T follicular helper cell (primary cell): ENCODE measurements at places on chromosomes 7 and 10.

DNA sequence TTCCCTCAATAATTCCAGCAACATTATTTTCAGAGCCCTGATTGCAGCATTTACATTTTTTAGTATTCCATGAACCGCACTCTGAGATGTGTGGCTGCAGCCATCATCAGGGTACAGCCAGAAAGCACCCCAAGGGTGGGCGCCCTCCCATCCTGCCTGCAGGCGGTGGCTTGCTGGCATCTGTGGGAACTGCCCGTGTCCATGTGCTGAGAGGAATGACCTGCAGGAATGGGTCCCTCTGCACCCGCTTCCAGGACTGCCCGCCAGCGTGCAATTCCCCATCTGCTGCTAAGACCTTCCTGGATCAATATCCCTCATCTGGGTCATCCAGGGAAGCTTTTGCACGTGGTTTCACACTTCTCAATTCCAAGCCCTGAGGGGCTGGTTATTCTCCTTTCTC lies 32.8 kb upstream of the NUB1 start:
- DNase-seq = no peak

DNA sequence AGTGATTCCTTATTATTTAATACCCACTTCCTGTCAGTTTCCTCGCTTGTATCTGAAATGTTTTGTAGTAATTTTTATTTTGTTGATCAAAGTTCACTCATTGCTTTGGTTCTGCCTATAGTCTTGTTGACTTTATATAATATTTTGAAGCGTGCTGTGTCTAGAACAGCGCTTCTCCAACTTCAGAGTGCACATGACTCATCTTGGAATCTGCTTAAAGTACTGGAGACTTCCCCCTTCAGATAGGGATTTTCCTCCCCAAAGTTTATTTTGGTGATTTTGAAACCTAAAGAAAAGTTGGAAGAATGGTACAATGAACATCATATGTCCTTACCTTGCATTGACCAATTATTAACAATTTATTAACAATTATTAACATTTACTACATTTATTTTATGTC lies 5.8 kb downstream of the COMTD1 start:
- no peak for DNase-seq

DNA sequence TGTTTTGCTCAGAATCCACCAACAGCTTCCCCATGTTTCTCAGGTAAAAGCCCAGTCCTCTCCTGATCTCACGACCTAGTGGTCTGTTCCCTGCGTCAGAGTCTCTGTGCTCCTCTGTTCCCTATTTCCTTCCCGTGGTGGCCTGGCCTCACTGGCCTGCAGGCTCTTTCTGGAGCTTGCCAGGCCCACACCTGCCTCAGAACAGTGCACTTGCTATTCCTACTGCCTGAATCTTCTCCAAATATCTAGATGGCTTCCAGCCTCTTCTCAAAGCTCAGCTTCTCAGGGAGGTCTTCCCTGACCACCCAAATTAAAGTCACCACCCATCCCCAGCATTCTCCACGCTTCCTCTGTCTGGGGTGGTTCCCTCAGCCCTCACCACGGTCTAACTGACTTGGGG lies 165.3 kb downstream of the USP6NL start:
- DNase-seq = no peak

DNA sequence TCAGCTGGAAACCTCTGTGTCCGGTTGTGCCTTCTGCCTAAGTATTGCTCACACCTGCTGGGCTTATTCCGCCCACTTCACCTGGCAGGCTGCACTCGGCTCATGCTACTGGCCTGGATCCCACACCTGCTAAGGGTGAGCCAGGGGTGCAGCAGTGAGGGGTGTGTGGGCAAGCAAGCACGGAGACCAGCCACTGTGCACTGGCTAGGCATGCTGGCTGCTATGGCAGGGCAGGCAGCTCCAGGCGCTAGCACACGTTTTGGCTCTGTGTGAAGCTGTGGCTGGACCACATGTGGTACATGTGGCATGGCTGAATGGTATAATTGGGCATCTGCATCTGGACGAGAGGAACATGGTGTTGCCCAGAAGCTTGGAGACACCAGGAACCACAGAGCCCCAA lies 940.7 kb downstream of the NRG3 start:
- DNase-seq = no peak

GRCh38 chr10:114743521-114744231 lies 77.9 kb upstream of the FHIP2A start:
- DNase-seq = no peak

GRCh38 chr10:28768227-28768626 lies 90.9 kb downstream of the BAMBI start:
- DNase-seq = no peak

DNA sequence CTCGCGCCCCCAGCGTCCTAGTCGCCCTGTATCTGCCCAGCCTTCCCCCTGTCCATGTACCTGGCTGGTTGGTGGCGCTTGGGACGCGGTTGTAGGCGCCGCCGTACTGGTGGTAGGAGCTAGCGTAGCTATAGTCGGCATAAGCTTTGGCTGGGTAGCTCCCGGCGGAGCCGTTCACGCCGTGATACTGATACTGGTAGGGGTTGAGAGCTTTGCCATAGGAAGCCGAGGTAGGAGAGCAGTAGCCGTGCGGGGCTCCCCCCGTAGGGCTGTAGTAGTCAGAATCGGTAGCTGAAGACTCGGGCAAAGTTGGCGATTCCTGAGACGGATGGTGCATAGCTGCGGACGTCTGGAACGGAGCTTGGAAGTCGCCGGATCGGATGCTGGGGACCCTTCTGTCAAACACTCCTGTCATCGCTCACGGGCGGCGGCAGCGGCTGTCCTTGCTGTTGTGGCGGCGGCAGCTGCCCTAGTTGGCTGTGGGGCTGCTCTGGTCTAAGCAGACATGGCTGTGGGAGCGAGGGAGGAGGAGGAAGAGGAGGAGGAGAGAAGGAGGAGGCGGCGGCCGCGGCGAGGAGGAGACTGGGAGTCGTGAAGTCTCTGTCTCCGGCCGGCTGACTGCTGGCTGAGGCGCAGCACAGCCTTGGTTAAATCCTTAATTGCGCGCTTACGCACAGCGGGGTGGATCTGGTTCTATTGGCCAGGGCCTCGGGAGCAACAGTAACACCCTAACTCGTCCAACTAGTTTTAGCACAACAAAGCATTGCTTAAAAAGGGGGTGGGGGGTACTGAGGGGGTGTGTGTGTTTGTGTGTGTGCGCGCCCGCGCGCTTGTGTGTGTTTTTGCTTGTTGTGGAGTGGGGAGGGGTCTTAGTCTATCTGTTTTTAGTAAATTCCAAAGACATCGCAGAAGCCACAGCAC lies at the start of gene DLX5:
Gene DLX5, minus strand, starts transcription at position 623 of the 921 bp plus-strand sequence. Its CDS starts 208 bp downstream, at position 415.
- no peak for DNase-seq

DNA sequence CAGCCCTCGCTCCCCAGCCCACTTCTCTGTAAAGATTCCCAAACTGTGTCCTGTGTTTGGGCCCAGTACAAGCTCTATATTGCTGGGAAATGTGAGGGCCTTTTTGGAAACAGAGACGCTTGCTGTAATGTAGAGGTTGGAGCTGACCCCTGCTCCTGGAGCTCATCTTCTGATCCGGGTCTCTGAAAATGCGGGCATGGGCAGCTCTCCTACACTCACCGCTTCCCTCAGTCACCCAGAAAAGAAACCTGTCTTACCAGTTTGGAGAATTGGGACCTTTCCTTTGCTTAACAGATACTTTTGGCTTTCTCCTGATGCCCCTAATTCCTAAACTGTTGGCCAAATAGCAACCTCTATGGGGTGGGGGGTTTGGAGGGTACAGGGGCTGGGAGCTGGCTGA lies 18.2 kb downstream of the BAG3 start:
- no peak for DNase-seq

DNA sequence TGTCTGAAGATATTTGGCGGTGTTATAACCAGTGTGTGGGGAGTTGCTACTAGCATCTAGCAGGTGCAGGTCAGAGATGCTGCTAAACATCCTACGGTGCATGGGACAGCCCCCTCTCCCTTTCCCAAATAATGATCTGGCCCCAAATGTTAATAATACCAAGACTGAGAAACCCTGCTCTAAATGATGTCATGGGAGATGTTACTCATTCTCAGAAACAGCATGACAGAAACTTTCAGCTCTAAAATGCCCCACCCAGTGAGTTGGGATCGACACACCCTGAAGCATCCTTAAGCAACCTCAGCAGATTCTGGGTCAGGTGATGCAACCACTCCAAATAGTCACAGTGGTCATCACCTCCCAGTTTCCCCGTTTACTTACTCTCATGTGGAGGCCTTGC lies 108.8 kb upstream of the MPP7 start:
- DNase-seq = no peak

GRCh38 chr10:9097206-9097990 lies 1042.9 kb downstream of the GATA3 start:
- DNase-seq = no peak

- no peak for DNase-seq
Observed at GRCh38 chr7:80858141-80858903, 60.5 kb downstream of the SEMA3C start.

- DNase-seq = no peak
Observed at GRCh38 chr7:153567426-153567825, 484.8 kb upstream of the DPP6 start.

- DNase-seq = no peak
Observed at GRCh38 chr7:26642416-26642815, 222.0 kb downstream of the SKAP2 start.

DNA sequence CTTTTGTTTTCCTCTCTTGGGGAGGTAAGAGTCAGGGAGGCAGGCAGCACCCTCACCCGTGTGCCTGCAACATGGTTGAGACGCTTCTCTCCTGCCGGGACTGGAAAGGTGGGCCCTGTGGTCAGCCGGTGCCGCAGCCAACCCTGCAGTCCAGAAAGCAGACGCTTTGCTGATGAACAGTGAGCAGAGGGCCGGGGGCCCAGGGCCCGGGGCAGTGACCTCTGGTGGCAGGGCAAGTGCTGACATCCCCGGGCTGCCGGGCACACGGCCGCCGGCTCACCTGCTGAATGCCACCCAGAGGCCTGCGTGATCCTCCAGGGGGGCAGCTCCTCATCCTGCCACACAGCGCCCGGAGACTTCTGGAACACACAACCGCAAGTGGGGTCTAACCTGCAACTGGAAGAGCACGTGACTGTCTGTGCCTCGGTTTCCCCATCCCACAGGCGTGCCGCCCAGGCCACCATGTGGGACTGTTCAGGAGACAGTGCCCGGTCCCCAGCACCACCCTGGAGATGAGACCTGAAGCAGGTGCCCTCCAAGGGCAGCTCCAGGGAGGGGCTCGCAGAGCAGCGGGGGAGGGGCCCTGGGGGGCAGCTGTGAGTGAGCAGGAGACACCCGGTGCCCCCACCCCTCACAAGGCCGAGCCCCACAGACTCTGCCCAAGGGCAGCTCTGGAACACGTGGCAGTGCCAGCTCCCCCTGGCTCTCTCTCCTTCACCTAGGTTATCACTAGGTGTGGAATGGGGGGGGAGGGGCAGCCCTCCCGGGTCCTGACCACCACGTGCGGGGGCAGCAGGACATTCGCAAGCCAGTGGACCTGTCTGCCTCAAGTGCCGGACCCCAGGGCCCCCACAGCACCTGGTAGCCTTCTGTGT lies 2.2 kb upstream of the ADGRA1 start:
- no peak for DNase-seq

GRCh38 chr10:61994405-61995219 lies 93.1 kb downstream of the ARID5B start:
- DNase-seq = no peak

GRCh38 chr7:91776171-91776570 lies 104.3 kb downstream of the MTERF1 start:
- DNase-seq = no peak

GRCh38 chr10:119541046-119541445 lies 1.5 kb downstream of the RGS10 start:
- no peak for DNase-seq

- no peak for DNase-seq
Observed at GRCh38 chr7:13904689-13905088, 84.8 kb downstream of the ETV1 start.

GRCh38 chr7:129343099-129343700 lies 91.0 kb upstream of the STRIP2 start:
- no peak for DNase-seq

DNA sequence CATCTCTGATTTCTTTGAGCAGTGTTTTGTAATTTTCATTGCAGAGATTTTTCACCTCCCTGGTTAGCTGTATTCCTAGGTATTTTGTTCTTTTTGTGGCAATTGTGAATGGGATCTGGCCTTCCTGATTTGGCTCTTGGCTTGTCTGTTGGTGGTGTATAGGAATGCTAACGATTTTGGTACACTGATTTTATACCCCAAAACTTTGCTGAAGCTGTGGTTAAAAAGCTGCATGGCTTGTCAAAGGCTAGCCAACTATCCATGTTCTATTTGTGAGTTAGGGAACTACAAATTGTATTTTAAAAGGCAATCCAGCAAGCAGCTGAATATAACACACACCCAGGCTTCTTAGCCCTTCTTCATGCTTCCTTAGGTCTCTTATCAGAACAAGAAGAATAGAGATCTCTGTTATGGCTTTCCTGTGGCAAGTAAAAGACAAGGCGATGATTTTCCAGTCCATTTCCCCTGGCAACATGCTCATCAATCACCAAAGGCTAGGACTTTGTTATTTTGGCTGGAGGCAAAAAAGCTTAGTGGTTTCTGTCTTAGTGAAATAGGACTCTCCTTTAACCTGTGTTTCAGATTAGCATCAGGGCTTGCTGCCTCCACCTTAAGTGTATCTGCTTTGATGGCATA lies 77.5 kb downstream of the CDK6 start:
- DNase-seq = no peak

DNA sequence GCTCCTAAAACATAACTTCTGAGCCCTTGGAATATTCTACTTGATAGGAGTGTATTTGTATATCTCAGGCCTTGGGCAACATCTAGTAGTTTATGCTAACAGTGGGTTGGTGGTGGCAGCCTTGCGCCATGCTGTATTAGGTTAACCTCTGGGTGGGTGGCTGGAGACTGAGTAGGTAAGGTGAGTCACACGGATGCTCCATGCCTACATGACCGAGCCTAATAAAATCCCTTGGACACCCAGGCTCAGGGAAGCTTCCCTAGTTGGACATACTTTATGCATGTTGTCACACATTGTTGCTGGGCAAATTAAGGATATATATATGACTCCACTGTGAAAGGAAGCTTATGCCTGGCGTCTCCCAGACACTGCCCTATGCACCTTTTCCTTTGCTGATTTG lies 6.0 kb upstream of the DAGLB start:
- DNase-seq = no peak

GRCh38 chr7:55092975-55093373 lies 74.2 kb downstream of the EGFR start:
- DNase-seq = no peak

DNA sequence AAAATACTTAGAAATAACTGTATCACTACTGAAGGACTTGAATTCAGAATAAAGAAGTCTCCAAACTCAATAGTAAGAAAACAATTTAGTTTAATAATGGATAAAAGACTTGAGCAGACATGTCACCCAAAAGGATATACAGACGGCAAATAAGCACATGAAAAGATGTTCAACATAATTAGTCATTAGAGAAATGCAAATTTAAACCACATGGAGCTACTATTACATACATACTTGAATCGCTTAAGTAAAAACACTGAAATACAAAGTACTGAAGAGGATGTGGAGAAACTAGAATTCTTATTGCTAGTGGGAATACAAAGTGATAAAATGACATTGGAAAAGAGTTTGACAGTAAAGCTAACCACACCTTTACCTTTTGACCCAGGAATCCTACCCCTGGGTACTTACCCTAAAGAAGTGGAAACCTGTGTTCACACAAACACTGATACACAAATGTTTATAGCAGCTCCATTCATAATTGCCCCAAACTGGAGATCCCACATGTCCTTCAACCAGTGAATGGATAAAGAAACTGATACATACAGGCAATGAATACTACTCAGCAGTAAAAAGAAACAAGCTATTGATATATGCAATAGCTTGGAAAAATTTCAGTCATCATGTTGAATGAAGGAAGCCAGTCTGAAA lies 54.3 kb upstream of the NFKB2 start:
- DNase-seq = no peak

- no peak for DNase-seq
Observed at GRCh38 chr10:127738512-127739424, 1.8 kb downstream of the FOXI2 start.
